ENCODE measurements at places on chromosomes 6 and 20. TPM values are rescaled to one million over a fixed set of nuclear protein-coding genes. Genes with fewer than 3 reads are reported as not detected.

Gene SLC24A3
- not detected for total RNA-seq

Gene GATA5
- not detected for total RNA-seq

Gene LPA
- not detected for total RNA-seq

DNA sequence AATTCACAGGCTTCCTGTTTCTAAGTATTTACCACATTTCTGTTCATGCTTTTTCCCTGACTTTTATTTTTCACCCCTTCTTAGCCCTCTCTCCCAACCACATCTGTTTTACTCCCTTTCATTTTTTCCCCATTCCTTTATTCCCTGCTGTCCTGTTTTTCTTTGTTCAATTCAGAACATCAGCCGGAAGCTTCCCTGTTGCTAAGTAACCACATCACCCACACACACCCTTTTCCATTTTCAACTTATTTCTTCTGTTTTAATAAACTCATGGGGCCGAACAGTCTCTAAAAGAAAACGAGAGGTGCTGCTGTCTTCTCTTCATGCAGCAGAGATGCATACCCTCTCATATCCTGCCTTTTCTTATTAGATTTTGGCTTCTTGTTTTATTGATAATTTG lies 53.5 kb upstream of the CEP85L start:
- DNase-seq = no peak

DNA sequence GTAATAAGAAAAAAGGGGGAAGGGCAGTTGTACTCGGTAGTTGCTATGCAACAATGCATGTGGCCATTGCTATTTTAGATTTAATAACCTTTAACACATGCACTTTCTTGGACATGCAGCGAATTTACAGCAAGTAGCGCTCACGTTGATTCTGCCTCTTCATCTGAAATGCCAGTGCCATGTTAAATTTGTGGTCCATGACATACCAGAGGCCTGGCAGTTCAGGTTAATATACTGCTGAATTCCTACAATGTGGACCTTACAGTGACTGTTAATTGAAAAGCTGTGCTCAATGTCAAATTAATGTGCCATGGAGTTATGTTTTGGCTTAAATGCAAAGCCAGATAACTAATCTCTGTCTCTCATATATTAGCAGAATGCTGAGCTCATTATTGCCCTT lies 699.7 kb downstream of the DOK5 start:
- no peak for DNase-seq

GRCh38 chr6:157193443-157193996 lies 129.8 kb downstream of the TMEM242 start:
- no peak for DNase-seq

- DNase-seq = no peak
Observed at GRCh38 chr20:11880680-11881079, 37.0 kb upstream of the BTBD3 start.

DNA sequence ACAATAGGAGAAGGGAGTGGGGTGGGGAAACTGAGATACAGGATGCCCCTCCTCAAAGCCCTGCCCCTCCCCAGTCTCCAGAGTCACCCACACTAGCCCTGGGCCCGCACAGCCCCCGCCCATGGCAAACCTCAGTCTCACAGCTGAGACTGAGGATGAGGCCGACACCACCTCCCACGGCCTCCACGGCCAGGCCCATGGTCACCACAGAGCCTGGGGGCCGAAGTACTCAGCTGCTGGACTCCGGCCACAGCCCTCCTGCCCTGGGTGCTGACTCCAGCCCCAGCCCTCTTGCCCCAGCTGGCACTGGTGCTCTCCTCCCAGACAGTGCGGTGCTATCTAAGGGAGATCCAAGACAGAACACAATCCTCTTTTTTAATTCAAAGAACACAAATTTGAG lies 176.1 kb downstream of the TTLL2 start:
- no peak for DNase-seq
